ENCODE measurements at places on chromosomes 2 and 18.

DNA sequence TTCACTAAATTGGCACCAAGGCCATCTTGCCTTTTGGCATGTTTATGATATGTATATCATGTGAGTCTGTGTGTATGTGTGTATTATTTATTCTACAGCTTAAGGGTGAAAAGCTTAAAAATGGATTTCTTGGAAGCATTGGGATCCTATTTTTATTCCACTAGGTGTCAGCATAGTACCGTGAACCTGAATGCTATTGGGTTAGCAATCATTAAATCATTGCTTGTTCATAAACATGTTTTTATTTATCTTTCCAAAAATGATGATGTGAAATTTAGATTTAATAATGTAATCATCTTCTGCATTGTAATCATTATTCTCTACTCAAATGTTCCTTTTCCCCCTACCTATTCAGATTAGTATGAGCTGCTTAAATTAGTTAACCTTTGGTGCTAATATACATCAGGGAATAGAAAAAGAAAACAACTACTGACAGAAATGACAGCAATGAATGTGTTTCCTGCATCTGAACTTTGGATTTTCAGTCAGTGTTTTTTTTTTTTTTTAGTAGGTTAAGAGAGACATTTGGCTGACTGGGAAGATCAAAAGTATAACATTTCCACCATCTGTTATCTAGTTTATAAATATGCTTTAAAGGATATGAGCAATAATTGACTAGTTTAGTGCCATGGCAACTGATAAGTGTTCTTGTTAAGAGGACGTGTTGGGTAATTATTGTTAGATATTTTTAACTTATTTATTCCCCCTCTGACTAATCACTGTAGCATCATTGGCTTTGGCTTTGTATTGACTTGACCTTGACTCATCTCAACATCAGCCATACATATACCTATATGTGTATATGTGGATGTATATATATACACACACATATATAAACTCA lies 14.1 kb upstream of the ZSWIM2 start:
- no peak for DNase-seq

DNA sequence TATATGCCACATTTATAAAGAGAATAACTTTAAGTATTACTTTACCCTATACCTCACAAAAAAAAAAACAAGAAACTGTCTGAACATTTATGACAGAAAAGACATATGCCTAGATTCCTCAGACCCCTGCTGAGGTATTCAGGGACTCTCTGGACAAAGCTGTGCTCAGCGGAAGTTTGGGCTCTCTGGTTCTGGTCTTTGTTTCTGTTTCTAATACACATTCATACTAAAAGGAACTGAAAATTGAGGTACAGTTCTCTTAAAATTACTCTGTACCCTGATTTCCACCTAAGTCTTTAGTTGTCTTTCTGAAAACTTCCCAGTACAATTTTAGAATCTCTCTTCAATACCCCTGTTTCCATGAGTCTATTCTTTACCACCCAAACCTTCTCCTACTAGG lies 160.3 kb downstream of the IKZF2 start:
- no peak for DNase-seq

DNA sequence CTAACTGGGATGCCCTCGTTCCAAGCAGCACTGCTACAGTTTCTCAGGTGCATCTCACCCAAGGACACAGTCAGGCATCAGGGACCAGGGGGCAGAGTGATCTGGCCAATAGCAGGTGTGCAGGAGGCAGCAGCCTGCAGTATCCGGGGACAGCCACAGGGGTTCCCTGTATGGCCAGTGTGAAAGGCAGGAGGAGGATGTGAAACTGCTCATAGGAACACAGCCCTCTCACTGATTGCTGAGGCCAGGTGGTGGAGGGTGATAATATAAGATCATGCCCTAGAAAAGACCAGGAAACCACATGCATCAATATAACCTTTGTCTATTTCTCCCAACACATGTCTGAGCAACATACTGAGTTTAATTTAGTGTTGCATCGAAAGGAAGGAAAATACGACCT lies 112.7 kb upstream of the TACR1 start:
- DNase-seq = no peak

GRCh38 chr2:135585586-135585985 lies 54.3 kb downstream of the R3HDM1 start:
- no peak for DNase-seq

DNA sequence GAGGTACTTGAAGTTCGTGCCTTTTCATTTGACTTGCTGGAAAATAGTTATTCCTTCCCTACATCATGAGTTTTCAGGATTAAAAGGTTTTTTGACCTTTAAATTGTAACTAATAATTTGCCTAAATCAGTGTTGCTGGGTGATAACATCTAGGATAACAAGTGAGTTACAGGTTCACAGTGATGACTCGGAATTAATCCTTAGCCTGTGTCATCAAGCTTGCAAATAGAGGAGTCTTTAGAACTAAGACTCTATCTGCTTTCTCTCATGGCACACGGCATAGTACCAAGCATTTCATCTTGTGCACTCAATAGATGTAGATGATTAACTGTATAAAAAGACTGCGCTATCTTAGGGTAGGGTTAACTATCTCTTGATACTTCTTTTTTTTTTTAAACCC lies 79.5 kb downstream of the CAMKMT start:
- DNase-seq = no peak

- no peak for DNase-seq
Observed at GRCh38 chr2:117987121-117987520, 26.7 kb downstream of the CCDC93 start.

All from HL-60 (cell line).